Kidney (tissue), 22 donors: ENCODE measurements at places on chromosomes 11 and 22. TPM values are rescaled to one million over a fixed set of nuclear protein-coding genes. Genes with fewer than 3 reads are reported as not detected.

GRCh38 chr11:95563173-95563572 lies 226.4 kb downstream of the FAM76B start:
- no peaks in the 10 kb centered on the region for H3K36me3 ChIP-seq
- H3K27me3 ChIP-seq, result no peaks in the 10 kb centered on the region
- no peak overlapping the region for H3K4me3 ChIP-seq
- no peak overlapping the region for H3K27ac ChIP-seq
- DNase-seq, result no peak

- no peak overlapping the region for H3K27ac ChIP-seq
- DNase-seq, result no peak
- H3K4me3 ChIP-seq, result no peak overlapping the region
- no peaks in the 10 kb centered on the region for H3K27me3 ChIP-seq
- H3K4me1 ChIP-seq, result peaks cover 5% of the 10 kb centered on the region
Observed at GRCh38 chr22:45869340-45869847, 107.6 kb downstream of the WNT7B start.

Gene EHF
- 65.5 TPM for total RNA-seq

Gene IFITM2
- 1,111 TPM for total RNA-seq

Gene LARGE1
- 22.9 TPM for total RNA-seq

- DNase-seq, result no peak
- no peaks in the 10 kb centered on the region for H3K4me1 ChIP-seq
- H3K27ac ChIP-seq, result no peak overlapping the region
- no peak overlapping the region for H3K4me3 ChIP-seq
- no peaks in the 10 kb centered on the region for H3K36me3 ChIP-seq
Observed at GRCh38 chr22:44179989-44180705, 578 bp upstream of the PARVG start.

Gene IRF7
- total RNA-seq, result 36.7 TPM

DNA sequence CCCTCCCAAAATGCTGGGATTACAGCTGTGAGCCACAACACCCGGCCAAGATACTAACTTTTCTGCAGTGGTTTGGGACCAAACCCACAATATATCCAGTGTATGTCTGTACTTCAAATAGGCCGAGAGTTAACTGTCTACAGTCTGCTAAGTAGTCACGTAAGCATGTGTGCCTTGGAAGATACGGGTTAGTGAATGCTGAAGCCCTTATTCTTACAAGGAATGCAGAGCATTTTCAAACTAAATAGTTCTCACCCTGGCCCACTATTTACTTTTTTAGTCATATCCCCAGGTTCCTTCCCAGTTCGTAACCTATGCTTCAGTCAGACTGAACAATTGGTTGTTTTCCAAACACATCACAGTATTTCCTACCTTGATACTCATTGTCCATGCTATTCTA lies 176.0 kb downstream of the WNT11 start:
- no peak for DNase-seq
- no peaks in the 10 kb centered on the region for H3K27me3 ChIP-seq
- no peak overlapping the region for H3K27ac ChIP-seq
- no peaks in the 10 kb centered on the region for H3K4me1 ChIP-seq
- H3K36me3 ChIP-seq, result no peaks in the 10 kb centered on the region
- H3K4me3 ChIP-seq, result no peak overlapping the region

- H3K27ac ChIP-seq, result no peak overlapping the region
- no peaks in the 10 kb centered on the region for H3K4me1 ChIP-seq
- H3K4me3 ChIP-seq, result no peak overlapping the region
Observed at GRCh38 chr11:79937676-79938334, 497.0 kb upstream of the TENM4 start.

DNA sequence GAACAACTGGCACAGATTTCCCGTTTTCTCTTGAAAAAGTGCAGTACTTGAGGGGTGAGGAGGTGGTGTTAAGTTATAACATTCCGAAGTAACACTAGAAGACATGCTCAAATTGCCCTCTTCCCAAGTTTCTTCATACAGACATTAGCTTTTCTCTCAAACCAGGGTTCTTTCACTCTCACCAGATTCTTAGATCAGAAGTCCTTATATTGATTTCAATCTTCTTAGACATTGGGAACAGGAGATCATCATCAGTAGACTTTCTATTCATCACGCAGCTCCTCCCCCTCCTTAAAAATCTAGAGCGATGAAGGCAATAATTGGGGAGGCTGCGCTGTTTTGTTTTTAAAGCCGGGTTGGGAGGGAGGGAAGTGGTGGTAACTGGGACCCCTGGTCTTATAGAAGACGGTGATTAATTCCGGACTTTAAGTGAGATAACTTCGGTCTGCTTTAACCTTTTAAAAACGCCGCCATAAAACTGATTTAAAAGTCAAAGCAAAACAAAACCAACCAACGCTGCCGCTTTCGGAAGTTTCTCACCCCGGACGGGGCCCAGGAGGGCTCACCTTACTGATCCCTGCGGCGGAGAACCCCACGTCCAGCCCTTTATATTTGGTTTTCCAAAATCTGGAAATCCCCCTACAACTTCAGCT lies 665 bp downstream of the USP28 start:
- H3K4me1 ChIP-seq, result peaks cover 3% of the 10 kb centered on the region
- no peaks in the 10 kb centered on the region for H3K27me3 ChIP-seq
- no peak overlapping the region for H3K27ac ChIP-seq
- no peak for DNase-seq

DNA sequence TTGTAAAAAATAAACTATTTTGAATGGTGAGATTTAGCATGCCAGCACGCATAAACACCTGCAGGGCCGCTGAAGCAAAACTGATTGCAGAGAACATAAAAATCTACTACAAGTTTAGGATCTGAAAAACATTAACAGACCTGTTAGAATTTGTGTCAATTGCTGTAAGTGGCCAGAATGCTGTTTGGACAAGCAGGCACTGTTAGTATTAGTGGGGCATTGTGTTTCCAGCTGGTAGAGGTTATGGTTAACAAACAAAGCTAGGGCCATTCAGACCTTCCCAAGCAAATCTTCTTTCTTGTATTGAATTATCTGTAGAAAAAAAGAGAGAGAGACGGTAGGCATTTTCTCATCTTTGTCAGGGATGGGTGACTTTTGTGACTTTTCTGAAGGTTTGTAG lies 57.6 kb upstream of the OLFML1 start:
- H3K27me3 ChIP-seq, result no peaks in the 10 kb centered on the region
- H3K27ac ChIP-seq, result peak overlapping the region; percentile 3
- H3K4me3 ChIP-seq, result no peak overlapping the region
- DNase-seq, result no peak
- no peaks in the 10 kb centered on the region for H3K4me1 ChIP-seq

GRCh38 chr11:61688365-61689163 lies 8.4 kb downstream of the DAGLA start:
- no peak overlapping the region for H3K27ac ChIP-seq
- no peak overlapping the region for H3K4me3 ChIP-seq
- H3K36me3 ChIP-seq, result no peaks in the 10 kb centered on the region
- no peak for DNase-seq

DNA sequence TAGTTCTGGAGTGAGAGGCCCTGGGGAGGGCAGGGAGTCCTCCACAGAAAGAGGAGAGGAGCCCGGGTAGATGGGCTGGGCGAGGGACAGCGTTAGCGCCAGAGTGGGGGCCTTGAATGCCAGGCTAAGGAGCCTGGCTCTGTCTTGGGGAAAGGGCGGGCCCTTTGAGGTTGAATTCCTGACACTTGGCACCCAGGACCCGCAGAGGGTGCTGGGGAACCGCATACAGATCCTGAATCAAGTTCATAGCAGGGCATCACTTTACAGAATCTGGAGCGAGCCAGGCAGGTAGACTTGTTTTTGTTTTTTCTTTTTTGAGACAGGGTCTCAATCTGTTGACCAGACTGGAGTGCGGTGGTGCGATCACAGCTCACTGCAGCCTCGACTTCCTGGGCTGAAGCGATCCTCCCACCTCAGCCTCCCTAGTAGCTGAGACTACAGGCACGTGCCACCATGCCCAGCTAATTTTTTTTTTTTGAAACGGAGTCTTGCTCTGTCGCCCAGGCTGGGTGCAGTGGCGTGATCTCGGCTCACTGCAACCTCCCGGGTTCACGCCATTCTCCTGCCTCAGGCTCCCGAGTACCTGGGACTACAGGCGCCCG lies 6.1 kb downstream of the CARNS1 start:
- H3K27ac ChIP-seq, result no peak overlapping the region
- H3K36me3 ChIP-seq, result no peaks in the 10 kb centered on the region
- no peaks in the 10 kb centered on the region for H3K27me3 ChIP-seq
- no peak for DNase-seq

Gene UBQLN3
- 0.35 TPM for total RNA-seq

Gene CCDC15
- 1.5 TPM for total RNA-seq

Gene SLC6A5
- total RNA-seq, result not detected

Gene KCNJ11
- 4.8 TPM for total RNA-seq

Gene CD6
- 6.7 TPM for total RNA-seq

DNA sequence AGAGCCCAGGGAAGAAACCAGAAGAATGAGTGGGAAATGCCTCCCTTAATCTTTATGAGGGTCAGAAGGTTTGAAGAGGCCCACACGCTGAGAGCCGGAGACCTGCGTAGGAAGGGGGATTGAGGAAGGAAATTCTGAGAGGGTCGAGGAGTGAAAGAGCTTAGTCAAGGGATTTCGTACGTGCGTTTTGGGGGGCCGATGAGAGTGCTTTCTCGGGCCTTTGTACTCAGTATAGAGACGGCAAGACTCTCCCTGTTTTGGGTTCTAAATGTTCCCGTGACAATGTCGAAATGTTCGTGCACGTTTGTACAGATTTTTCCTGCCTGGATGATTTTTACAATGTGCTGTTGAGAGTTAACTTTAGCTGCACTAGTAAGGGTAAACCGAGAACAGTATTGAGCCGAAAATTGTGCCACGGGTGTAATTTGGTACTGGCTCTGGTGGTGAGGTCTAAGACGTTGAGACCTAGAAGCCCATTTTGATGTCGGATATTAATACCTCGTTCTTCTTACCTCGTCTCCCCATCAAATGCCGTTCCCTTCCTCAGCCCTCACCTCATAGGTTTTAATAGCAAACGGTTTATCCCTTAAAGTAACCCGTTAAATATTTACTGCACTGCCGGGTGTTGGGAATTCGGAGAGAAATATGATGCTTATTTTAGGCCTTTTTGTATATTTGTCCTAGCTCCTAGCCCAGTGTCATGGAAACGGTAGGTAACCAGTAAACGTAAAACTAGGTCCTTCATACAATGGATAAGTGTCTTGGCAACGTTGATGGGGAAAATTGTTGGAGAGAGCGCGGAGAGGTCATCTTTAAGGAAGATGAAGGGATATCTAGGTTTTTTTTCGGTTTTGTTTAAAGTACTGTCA lies 734 bp downstream of the C11orf58 start:
- DNase-seq, result no peak
- H3K36me3 ChIP-seq, result no peaks in the 10 kb centered on the region
- H3K4me3 ChIP-seq, result peak overlapping the region; percentile 87
- peak overlapping the region; percentile 97 for H3K27ac ChIP-seq
- peaks cover 11% of the 10 kb centered on the region for H3K4me1 ChIP-seq

- DNase-seq, result no peak
- peaks cover 26% of the 10 kb centered on the region for H3K4me1 ChIP-seq
- no peaks in the 10 kb centered on the region for H3K27me3 ChIP-seq
- peaks cover 2% of the 10 kb centered on the region for H3K36me3 ChIP-seq
- peak overlapping the region; percentile 89 for H3K4me3 ChIP-seq
- H3K27ac ChIP-seq, result peak overlapping the region; percentile 97
Observed at GRCh38 chr11:65569164-65569972, 909 bp upstream of the ZNRD2 start.

DNA sequence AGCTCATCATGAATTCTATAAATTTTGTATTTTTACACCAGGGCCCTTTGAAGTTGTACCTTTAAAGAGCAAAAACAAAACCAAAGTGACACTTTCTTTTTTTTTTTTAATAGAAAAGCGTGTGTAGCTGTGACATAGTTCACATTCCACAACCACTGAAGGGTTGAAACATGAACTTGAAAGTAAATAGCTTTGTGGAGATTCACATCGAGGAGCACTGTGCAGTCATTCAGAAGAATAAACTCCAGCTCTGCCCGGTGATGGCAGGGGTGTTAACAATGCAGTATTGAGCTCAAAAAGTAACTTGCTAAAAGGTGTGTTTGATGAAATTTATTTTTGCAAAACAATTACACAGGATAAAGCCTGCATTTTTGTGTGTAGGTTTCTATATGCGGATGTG lies 1166.2 kb downstream of the TBC1D22A start:
- H3K36me3 ChIP-seq, result no peaks in the 10 kb centered on the region
- H3K4me1 ChIP-seq, result no peaks in the 10 kb centered on the region
- DNase-seq, result peak; percentile 59
- H3K4me3 ChIP-seq, result no peak overlapping the region
- no peak overlapping the region for H3K27ac ChIP-seq
- H3K27me3 ChIP-seq, result no peaks in the 10 kb centered on the region

DNA sequence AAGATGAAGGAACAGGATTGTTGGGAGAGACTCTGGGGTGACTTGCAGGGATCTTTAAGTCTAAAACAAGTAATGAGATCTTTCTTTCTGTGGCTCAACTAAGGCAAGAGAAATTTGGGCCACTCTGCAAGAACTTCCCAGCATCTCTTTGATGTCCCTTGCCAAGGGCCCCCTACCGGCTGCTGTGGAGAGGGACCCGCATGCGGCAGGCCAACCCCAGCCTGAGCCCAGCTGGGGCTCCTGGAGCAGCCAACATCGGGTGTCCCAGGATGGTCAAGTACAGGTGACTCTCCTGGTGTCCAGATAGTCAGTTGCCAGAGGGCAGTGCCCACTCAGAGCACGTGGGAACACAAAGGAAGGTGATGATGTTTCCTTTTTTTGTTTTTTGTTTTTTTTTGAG lies 363.2 kb downstream of the TBC1D22A start:
- no peak overlapping the region for H3K27ac ChIP-seq
- no peaks in the 10 kb centered on the region for H3K36me3 ChIP-seq

DNA sequence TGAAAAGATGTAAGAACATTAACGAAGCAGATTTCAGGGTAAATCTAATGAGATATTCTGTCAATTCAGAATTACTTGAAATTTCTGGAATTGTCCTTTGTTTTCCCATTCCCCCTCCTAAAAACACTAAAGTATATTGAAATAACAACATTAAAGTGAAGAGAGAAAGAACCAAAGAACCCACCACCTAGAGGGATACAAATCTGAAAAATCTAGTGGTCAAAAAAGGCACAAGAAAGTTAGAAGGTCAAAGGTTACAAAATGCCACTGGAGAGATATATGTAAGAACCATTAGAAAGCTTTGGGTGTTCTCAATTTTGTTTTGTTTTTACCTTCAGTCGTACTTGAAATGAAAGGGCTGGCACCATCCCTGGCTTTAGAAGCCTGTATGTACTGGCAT lies 57.9 kb downstream of the DENND5A start:
- no peaks in the 10 kb centered on the region for H3K4me1 ChIP-seq
- no peak for DNase-seq
- no peak overlapping the region for H3K4me3 ChIP-seq
- H3K27me3 ChIP-seq, result no peaks in the 10 kb centered on the region

Gene ADAMTS8
- total RNA-seq, result 1.2 TPM

GRCh38 chr22:42644422-42645340 lies 4.3 kb upstream of the ATP5MGL start:
- peak overlapping the region; percentile 10 for H3K4me3 ChIP-seq
- DNase-seq, result no peak
- no peaks in the 10 kb centered on the region for H3K36me3 ChIP-seq
- peak overlapping the region; percentile 82 for H3K27ac ChIP-seq
- H3K27me3 ChIP-seq, result no peaks in the 10 kb centered on the region

GRCh38 chr11:43937434-43938411 lies 4.7 kb upstream of the C11orf96 start:
- no peak overlapping the region for H3K4me3 ChIP-seq
- H3K27me3 ChIP-seq, result peaks cover 5% of the 10 kb centered on the region
- H3K27ac ChIP-seq, result no peak overlapping the region
- H3K4me1 ChIP-seq, result peaks cover 4% of the 10 kb centered on the region
- H3K36me3 ChIP-seq, result no peaks in the 10 kb centered on the region
- no peak for DNase-seq

Gene SLC17A6
- total RNA-seq, result not detected

GRCh38 chr11:134916421-134917213 lies 504.6 kb upstream of the B3GAT1 start:
- no peaks in the 10 kb centered on the region for H3K4me1 ChIP-seq
- H3K27ac ChIP-seq, result no peak overlapping the region

Gene CADM1
- total RNA-seq, result 33.5 TPM
